Endothelial cell (in vitro differentiated cells): ENCODE measurements at places on chromosomes 7 and 10. TPM values are rescaled to one million over a fixed set of nuclear protein-coding genes. Genes with fewer than 3 reads are reported as not detected.

DNA sequence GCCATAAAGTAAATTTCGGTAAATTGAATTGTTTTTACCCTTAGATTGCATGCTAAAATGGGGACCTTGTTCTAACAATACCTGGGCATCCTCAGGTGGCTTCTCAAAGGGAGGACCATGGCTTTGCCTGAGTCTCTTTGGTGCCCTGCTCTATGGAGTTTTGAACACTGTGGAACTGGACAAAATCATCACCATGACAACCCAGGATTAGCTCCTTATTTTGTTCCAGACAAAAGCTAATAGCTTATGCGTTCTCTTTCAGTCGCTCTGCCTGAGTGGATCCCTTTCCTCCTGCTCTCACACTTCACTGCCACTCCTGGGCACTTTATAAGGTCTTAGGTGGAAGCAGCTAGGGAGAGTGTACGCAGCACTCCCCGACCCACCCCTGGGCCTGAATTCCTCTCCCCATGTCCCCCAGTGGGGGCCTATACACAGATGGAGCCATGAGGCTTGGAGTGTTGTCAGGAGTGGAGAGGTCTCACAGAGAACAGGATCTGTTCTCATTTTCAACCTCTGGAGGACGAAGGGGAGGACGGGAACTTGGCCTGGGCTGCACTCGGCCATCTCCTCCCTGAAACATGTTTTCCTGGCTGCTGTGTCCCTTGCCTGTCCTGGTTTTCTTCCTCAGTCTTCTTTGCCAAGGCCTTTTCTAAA, 19.0 kb downstream of the ADCYAP1R1 start:
- DNase-seq: no peak

DNA sequence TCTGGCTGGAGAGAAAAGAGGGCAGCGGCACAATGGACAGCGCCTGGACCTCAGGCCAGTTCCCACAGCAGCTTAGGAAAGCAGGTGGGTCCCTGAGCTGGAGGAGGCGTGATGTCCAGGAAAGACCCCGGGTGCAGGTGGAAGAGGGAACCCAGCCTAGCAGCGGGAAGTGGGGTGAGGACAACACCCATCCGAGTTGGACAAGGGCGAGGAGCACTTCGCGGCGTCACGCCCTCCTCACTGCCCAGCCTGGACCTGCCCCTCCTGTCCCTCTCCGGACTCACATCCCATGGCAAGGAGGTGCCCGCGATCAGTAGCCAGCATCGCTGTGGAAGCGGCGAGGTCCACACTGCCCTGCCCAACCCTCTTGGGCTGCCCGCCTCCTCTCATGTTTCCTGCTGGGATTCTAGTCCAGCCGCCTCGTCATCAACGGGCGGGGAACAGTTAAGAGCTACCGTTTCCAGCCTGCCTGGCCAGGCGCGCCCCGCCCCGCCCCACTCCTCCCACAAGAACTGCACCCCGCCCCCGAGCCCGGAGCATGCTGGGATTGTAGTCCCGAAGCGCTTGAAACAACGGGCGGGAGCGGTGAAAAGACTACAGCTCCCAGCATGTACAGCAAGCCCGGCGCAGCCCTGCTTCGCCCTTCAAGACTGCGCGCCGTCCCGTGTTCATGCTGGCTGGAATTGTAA, 930.6 kb upstream of the ZNF722 start:
- no peak for DNase-seq

- DNase-seq: peak; percentile 78
These were observed at the start of gene DOCK1 for GRCh38 chr10:126904818-126905701. TSS of gene DOCK1 (plus strand) at chr10:126905428. CDS start at chr10:126905518, 90 bp downstream.

- no peak for DNase-seq
These were observed 163.7 kb upstream of the CDC14C start for GRCh38 chr7:48760528-48761265.

GRCh38 chr10:42638821-42639270, 476 bp upstream of the ZNF33B start:
- no peak for DNase-seq

- DNase-seq: no peak
These were observed 46.6 kb downstream of the LRRN3 start for GRCh38 chr7:111137296-111138192.

DNA sequence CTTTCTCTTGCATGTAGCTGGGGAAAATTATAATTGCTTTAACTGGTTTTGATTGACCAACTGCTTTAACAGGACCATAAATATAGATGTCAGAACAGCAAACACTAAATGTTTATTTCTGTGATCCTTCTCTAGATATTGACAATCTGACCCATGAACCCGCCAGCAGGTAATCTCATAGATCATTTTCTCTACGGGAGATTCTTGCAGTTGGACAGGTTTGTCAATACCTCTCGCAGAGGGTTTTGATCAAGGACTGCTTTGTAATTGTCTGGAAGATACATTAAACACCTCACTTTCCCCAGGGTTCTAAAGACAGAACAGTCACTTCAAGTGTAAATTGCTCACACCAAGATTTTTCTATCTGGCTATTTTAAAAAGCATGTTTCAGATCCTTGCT, 235.8 kb upstream of the RHOBTB1 start:
- DNase-seq: no peak

- DNase-seq: no peak
These were observed 18.5 kb upstream of the C7orf33 start for GRCh38 chr7:148572067-148572522.

DNA sequence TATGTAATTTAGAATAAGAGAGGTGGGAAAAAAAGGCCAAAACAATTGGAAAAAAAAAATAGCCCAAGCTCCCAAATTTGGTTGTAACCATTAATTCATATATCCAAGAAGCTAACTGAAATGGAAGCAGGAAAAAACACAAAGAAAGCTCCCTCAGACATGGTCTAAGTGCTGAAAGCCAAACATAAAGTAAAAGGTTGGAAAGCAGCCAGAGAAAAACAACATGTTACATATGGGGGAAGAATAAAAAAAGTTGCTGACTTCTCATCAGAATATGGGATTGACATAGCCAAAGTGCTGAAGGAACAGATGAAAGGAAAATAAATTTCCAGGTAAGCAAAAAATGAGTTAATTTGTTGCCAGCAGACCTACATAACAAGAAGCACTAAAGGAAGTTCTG, 40.3 kb downstream of the PDZD8 start:
- no peak for DNase-seq

DNA sequence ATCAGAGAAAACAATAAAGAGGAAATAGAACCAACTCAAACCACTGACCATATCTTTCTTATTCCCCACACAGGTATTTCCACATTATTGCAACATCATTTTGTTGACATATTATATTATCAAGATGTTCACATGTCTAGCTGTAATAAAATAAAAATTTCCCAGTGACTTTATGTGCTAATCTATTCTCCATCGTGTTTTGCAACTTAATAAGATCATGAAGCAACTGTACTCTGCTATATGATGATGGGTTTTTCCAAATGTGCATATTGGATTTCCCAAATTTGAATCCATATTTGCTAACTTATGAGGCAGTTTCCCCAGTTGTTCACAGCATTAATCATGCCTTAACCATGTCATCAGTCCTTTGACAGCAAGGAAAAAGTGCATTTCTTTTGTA, 127.8 kb downstream of the ITGB8 start:
- no peak for DNase-seq

GRCh38 chr10:62707810-62708209, 96.7 kb upstream of the ADO start:
- DNase-seq: no peak

DNA sequence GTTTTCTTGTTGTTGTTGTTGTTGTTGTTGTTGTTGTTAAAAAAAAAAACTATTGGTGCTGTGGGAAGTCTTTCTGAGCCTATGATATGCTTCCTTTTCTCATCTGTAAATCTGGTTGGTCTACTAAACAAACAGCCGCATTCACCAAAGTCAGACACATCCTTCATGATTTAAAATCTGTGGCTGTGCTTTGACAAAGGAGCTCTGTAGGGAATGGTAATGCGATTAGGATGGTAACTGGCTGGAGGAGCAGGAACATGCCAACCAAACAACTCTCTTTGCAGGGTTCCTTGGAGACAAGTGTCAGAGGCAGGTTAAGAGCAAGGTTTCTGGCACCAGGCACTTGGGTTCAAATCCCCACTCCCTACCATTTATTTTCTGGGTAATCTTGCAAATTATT, 14.9 kb upstream of the SP4 start:
- no peak for DNase-seq

- no peak for DNase-seq
These were observed 13.0 kb upstream of the BAMBI start for GRCh38 chr10:28664369-28664740.

- no peak for DNase-seq
These were observed 37.8 kb upstream of the CACUL1 start for GRCh38 chr10:118792526-118792925.

DNA sequence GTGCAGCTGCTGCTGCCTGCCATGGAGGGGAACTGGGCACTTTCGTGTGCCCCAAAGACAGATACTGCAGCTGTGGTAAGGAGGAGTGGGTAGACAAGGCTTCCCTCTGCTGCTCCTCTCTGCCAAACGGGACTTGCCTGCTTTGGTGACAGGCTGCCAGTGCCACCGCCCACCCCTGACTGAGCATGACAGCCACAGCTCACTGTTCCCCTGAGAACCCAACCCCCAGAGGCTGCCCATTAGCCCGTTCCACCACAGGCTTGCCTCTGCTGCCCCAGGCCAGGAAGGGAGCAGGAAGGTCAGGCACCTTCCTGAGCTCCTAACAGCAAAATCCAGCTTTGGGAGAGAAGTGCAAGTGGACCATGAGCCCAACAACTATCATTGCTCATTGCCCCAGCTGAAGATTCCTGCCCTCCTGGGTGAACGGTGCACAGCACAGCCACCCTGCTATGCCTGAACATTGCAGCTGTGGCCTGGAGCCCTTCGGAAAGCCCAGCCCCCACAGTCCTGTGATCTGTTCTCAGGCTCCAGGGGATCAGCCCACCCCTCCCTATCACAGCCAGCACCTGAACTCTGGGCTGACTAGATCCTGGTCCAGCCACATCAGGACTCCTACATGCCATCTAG, 58.7 kb upstream of the ANTXRL start:
- peak; percentile 2 for DNase-seq

GRCh38 chr10:125482637-125483036, 200.3 kb downstream of the TEX36 start:
- DNase-seq: no peak

- DNase-seq: no peak
These were observed 74.6 kb downstream of the CACUL1 start for GRCh38 chr10:118680197-118680596.

- DNase-seq: peak; percentile 56
These were observed at the start of gene CRPPA for GRCh38 chr7:16421333-16422102. TSS of gene CRPPA (minus strand) at chr7:16421538. CDS start at chr7:16421322, 216 bp downstream.

GRCh38 chr10:80201608-80202141, 3.7 kb downstream of the ANXA11 start:
- DNase-seq: no peak

DNA sequence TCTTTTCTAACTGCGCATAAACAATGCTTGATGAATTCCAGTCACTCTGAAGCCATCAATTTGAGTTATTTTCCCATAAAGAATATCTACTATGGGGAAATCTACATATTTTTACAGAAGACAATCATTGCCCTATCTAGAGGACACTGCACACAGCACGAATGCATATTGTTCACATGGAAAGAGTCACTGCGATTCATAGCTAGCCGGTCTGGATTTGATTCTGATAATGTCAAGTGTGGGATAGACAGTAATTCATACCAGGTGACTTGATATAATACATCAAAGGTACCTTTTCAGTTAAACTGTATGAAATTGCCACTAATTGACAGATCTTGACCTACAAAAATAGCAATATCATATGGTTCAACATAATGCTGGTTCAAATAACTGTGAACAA, 255.7 kb downstream of the THSD7A start:
- no peak for DNase-seq

DNA sequence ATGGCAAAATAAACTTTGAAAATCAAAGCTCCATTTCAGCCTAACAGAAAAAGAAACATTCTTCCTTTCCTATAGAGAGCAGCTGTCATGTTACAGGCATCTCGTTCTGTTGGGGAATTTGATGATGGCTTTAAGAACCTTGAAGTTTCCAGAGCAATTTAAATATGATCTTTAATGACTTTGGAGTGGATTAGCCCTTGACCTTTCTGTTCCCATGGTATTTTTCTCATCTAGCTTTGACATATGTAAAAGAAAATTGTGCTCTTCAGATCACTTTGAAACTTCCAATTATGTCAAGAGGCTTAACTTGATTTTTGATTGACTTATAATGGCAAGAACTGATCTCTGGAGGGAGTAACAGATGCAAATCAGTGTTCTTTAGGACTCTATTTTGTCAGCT, 157.6 kb upstream of the SEMA3E start:
- DNase-seq: no peak

DNA sequence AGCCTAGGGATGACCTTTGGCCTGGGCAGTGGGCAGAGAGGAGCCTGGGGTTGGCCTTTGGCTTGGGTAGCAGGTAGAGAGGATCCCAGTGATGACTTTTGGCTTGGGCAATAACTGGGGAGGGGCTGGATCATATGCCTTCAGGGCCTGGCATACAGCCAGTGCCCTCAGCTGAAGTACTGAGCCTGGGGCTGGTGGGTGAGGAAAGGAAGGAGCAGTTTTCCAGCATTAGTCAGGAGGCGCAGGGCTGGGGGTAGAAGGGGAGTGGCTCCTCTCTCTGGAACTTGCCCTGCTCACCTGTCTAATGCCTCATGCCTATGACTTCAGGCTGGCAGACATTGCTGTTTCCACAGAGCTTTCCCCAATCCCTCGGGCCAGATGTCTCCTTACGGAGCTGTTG, 15.2 kb upstream of the COMTD1 start:
- DNase-seq: no peak

GRCh38 chr7:157678501-157678900, 341.7 kb downstream of the DNAJB6 start:
- no peak for DNase-seq

DNA sequence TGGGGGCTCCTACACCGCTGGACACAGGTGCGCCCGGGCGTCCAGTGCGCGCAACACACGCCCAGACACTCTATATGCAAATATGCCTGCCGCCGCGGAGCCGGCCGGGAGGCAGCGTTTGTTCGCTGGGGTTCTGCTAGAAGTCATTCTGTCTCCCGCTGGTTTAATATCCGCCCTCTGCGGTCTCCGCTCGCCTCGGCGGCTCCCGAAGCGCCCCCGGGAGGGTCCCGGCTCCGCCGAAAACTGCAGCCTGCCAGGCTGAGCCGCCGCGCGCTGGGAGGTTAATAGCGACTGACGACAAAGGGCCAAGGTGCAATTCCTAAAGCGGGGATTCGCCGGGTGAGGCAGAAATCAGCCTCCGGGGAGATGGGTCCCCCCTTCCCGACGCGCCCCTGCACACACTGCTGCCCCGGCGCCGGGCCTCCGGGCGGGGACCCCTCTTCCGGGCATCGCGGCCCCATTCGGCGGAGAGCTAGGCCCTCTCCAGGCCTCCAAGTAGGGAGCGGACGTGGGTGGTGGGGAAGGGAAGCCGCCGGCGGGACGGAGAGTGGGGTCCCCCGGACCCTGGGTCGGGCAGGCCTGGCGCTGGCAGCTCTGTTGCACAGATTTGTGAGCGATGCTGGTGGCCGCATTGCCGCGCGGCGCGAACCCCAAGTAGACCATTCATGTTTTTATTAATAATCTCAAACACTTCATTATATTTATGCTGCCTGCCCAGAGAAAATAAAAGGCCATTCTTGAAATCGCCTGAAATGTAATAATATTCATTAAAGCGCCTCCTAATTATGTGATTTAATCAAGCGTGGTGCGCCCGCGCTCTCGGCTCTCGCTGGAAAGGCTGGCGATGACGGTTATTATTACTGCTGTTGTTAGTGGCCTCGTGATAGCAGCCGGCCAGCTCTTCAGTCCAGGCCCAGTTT, 9.1 kb downstream of the EN2 start:
- DNase-seq: peak; percentile 87

Gene ARHGAP22
- 1.9 TPM for total RNA-seq

Gene TRIM50
- total RNA-seq: 0.54 TPM

Gene KNDC1
- total RNA-seq: 1.3 TPM

Gene AP1S1
- 45.6 TPM for total RNA-seq

Gene SUGCT
- 1.6 TPM for total RNA-seq

Gene PKD2L1
- 0.44 TPM for total RNA-seq

Gene DUSP5
- total RNA-seq: 46.0 TPM

Gene DLG5
- total RNA-seq: 64.5 TPM
